ENCODE measurements at places on chromosomes 3 and 15.

DNA sequence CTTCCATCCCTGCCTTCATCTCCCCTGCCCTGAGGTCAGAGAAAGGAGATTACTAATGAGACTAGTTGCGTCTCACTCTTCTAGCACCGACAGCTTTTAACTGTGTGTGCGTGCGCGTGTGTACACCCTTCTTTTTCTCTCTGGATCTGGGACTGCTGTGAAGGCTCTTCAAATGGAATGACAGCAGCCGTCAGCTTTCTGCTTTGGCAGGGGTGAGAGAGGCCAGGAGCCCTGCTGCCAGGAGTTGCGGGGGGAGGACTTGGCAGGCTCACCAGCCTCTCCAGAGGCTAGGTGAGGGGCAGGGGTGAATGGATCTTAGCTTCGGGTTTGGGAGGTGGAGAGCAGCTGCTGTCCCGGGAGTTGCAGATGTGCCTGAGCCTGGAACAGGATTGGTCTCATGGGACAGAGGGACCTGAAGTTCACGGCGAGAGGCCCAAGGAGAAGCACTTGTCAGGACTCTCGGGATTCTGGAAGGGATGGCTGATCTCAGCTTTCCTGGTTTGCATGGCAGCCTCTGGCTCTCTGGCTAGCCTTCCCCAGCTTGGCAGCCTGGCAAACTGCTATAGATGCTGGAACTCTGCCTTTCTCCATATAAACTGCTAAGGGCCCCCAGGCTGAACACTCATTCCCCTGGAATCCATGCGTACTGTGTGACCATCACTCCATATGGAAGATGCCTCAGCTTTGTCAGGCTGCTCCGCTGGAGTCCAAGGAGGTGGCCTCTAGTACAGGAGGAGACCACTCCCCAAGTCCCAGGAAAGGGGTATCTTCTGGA, 16.6 kb downstream of the TEX264 start:
- no peak for DNase-seq

DNA sequence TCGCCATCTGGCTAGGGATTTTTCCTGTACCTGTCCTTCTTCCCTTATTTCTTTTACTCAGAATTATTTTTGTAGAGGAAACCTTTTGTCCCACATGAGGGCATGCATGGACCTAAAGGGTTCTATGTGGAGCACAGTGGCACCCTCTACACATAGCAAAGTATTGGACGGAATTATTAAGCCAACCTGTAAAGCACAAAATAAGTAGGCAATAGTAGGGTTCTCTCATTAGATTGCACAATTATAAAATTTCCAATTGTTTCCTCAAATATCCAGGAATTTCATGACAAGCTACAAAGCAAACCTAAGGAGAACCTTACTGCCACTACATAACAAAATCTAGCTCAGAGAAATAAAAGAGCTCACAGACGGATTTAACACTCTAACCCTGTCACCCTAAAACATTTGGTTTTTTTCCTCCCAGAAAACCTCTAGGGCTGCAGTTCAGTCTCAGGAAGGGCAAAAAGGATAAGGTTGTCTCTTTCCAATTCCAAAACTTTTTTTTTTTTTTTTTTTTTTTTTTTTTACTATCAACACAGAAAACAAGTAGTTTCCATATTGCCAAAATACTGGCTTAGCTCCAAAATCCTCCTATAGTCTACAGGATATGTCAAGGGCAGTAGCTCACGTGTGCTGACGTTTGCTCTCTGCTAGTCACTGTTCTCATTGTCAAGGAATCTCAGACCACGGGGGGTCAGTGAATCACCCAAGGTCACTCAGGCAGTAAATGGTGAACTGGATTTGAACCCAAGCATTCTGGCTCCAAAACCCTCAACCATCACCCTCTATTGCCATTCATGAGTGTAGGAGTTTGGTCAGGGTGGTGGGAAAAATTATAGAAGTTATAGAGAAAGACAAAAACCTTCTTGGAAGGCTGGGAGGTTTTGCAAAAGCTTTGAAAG, 52.3 kb downstream of the NCEH1 start:
- no peak for DNase-seq

DNA sequence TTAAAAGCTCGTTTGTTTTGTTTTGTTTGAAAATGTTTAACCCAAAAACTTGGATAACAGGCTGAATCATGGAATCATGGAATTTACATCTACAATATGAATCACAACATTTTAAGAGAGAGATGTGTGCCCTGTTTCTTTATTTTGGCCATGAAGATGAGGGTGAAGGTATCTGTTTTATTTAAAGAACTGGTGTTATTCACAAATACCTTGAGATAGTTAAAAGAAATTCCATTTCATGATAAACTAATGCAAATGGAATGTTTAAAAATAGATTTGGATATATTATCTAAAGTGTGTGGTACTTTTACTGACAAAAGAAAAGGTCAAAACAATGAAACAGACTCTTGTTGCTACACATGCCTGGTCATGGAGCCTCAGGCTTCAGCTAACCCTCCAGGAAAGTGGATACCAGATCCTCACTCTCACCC, 486.0 kb upstream of the CFAP20DC start:
- no peak for DNase-seq

GRCh38 chr3:160314995-160315394, 84.0 kb downstream of the IFT80 start:
- DNase-seq, result no peak

- no peak for DNase-seq
Observed at GRCh38 chr3:160128056-160128455, 97.2 kb upstream of the C3orf80 start.

DNA sequence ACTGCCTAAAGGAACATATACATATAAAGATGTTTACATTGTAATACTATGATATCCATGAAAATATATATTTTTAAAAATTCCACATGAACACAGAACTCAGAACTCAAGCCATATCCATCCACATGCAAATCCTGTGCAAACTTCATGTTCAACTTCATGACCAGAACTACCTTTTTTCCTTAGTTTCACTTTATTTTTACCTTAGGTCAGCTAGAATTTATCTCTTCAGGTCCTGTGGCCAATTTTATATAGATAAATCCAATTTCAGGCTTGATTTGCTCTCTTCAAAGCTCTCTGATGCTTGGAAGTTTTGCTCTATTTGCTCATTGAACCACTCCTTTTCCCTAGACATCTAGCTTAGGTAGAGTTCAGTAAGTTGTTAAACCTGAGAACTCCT, 38.8 kb downstream of the ZPLD1 start:
- no peak for DNase-seq

GRCh38 chr15:57726411-57726810, 19.9 kb downstream of the POLR2M start:
- DNase-seq, result no peak

DNA sequence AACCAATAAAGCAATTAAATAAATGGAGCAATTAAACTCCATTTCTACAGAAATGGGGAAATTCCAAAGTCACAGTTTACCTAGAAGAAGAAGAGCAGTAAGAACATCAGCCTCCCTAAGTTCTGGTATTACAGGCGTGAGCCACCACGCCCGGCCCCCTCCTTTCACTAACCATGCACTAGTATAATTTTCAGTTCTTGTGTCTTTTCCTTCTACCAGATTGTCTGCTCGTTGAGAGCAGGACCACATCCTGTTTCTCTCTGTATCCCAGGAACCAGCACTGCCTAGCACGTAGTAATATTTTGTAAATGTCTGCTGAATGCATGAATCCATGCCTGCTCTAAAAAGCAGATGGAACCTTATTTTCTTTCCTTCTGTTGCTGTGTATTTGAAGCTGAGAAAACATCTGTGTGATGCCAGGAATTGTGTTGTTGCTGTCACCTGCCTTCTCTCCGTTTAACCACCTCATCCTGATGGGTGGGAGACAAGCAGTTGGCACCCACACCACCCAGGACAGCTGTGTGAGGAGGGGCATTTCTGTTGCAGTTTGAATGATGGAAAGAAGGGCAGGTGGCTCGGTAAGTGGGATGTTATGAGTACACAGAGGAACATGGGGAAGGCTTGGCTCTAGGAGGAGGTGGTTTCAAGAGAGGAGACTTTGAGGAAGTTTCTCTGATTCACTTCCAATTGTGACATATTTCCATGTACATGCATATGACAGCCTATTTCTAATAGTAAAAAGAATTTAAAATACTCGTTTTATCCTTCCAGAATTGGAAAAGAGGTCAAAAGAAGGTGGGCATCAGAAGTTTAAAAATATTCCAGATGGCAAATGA, 30.1 kb downstream of the PXYLP1 start:
- DNase-seq, result no peak

GRCh38 chr3:123624302-123624701, 39.4 kb upstream of the HACD2 start:
- DNase-seq, result no peak

- DNase-seq, result no peak
Observed at GRCh38 chr3:54180921-54181320, 58.6 kb downstream of the CACNA2D3 start.

- DNase-seq, result no peak
Observed at GRCh38 chr15:76285241-76285825, 25.9 kb downstream of the ETFA start.

GRCh38 chr3:143155756-143156155, 36.2 kb downstream of the CHST2 start:
- no peak for DNase-seq

DNA sequence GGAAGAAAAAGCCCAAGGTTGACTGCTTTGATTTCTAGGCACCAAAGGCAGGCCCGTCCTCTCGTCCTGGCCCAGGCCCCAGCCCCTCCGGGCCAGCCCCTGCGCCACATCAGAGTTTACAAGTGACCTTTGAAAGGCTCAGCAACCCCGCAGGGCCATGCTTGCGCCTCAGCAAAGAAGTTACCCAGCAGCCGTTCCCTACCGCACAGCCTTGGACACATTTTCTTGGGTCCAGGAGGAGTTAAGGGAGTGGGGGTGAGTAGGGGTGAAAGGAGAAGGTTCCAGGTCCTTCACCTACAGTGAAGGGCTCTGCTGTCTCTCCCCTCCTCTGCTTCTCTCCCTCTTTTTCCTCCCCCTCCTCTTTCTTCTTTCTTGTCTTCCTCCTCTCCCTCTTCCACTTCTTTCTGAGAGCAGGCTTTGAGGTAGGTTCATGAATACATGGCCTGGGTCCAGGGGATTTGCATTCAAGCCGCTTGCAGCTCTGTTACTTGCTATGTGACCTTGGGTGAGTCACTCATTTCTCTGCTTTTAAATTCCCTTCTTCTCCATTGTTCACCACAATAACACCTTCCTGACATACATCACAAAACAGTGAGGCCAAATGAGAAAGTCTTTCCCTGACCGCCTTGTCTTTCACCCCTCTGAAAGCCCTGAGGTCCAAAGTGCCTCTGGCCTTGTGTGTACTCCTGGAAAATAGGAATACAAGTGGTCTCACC, 223.3 kb upstream of the TPRG1 start:
- DNase-seq, result no peak

DNA sequence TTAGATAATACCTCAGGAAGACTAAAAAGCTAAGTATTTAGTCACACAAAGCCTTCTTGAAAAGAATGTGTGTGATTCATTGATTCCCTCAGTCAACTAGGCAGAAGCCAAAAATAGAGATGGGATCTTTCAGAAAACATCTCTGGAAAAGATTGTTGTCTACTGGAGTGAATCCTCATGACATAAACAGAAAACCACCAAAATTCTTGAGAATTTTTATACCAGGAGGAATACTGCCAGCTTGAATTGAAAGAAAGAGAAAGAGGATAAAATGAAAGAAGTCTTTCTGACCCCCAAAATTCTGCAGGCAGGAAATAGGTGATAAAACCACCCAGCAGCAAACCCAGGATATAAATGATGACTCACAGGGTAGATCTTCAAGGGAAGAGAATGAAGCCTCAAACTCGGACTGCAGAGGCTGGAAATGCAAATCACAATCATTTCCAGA, 363.1 kb upstream of the PLSCR5 start:
- no peak for DNase-seq

DNA sequence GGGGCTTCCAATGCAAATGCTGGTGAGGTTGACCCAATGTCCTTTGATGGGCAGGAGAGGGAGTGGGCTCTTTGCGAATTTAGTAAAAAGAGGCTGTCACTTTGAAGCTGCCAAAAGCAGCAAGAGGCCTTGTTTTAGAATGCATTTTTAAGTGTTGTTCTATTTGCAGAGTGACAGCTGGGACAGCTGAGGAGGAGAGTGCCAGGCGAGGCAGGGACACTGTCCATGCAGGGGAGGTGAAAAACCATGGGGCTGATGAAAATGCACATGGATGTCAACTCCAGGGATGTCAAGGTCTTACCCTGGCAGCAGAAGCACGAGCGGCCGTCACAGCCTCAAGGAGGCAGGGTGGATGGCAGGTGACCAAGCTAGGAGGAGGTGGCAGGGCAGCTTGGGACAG, 279.8 kb downstream of the ADAMTS17 start:
- DNase-seq, result no peak

- DNase-seq, result no peak
Observed at GRCh38 chr3:177124882-177125281, 72.4 kb downstream of the TBL1XR1 start.

DNA sequence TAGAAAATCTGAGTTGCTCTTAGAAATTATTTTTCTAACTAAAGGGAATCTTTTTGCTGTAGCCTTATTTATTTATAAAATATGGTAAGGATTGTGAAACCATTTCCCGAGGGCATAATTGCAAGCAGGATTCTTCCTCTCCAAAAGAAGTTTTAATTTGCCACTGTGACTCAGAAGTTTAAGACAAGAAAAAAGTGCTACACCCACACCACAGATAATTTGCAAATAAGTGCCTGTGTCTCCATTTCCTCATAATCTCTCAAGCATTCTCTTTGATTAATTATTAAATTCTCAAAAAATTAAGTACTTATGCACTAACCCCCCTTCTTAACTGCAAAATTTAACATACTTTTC, 43.6 kb downstream of the RASA2 start:
- no peak for DNase-seq

GRCh38 chr3:156888576-156888975, 62.4 kb downstream of the LEKR1 start:
- no peak for DNase-seq

GRCh38 chr3:146223401-146224373, 27.2 kb downstream of the PLSCR4 start:
- no peak for DNase-seq

GRCh38 chr15:95864467-95864886, 466.0 kb upstream of the NR2F2 start:
- no peak for DNase-seq

DNA sequence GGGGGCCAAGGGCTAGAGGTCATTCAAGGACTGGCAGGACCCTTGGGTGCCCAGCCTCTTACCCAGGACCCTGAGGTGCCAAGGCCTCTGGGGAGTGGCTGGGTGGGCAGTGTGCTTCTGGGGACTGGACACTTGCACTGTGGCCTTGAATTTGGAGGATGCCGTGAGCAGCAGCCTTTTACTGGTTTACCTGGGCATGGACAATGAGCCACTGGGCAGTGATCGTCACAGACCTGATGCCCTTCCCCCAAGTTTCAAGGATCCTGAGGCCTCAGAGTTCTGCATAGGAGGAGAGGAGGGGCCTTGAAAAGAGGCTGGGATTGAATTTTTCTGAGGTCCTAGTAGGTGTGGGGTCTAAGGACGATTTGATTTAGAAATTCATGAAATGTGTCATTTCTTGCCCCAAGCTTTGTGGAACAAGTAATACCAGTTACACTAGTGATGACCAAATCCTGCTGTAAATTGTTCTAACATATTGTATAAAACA, 146.1 kb upstream of the TPM1 start:
- DNase-seq, result no peak

Measured in stimulated activated CD8-positive, alpha-beta memory T cell treated with anti-CD3 and anti-CD28 coated beads, Interleukin-15, amount 100 ng/mL, for 48 hours (primary cell).